Osteocyte (in vitro differentiated cells): ENCODE measurements at places on chromosomes 13 and 19.
A peak's percentile ranks its signal among the peaks of the same experiment; 100 is the strongest.

- no peak for DNase-seq
Measured at GRCh38 chr19:55044286-55044685, 6.2 kb upstream of the GP6 start.

DNA sequence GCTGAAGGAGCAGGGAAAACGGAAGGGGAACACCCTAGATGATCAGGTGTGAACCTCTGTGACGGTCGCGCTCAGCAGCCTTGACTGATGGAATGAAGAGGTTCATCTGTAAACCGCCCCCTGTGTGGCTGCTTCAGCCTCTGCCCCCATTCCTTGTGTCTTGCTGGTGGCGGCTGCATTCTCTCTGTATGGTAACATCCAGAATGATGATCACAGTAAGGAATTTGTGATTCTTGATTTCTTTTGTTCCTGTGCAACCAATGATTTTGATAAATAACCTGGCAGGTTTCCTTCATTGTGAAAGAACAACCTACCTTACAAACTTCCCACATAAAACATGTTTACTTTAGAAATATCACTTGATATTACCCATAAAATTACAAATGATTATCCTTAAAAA is 118.7 kb upstream of the MCF2L start:
- DNase-seq = no peak

DNA sequence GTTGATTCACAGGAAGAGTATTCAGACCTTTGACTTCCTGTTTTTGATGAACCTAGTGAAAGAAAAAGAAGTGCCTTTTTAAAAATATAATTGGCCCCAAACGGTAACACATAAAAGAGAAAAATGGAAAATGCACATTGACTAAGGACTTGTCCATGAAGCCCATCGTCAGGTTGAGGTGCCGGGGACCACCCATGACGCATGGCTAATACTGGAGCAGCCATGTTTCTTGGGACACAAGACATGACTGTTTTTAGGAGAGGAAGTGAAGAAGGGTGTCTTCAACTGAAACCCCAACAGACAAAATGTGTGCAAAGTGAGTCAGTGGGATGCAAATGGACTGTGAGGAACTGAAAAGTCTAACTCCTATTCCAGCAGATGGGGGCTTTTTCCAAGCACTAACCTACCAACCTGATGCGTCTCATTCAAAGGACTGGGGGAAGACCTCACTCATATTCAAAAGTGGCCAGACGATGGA is 459.4 kb downstream of the FOXO1 start:
- DNase-seq = no peak

DNA sequence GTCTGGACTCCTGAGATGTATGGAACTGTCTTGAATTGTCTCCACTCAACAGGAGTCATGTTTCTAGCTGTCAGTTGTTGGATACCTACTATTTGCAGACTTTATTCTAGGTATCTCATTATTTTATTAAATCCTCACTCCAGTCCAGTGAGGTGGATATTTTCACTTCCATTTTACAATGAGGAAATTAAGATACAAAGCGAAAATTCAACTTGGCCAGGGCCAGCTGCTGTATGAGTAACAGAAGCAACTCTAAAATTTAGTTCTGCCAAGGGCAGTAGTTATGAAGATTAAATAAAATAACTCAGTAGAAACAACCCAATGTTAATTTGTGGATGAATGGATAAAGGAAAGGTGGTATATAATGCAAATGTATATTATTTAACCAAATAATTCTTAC is 12.6 kb upstream of the NDFIP2 start:
- DNase-seq = no peak

- peak; percentile 100 for DNase-seq
Measured at GRCh38 chr19:42268142-42268703, 829 bp upstream of the CIC start.

GRCh38 chr13:99313501-99313900 is 6.3 kb upstream of the GPR183 start:
- DNase-seq = no peak

DNA sequence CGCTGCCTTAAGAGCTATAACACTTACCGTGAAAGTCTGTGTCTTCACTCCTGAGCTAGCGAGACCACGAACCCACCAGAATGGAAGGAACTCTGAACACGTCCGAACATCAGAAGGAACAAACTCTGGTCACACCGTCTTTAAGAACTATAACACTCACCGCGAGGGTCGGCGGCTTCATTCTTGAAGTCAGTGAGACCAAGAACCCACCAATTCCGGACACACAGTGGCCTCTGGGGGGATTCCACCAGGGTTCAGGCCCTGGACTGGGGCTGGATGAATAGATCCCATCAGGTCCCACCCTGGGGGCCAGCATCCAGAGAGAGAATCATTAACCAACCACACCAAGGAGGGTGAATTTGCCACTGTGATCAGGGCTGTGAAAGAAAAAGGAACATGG is 55.8 kb upstream of the ATP12A start:
- peak; percentile 73 for DNase-seq
